ENCODE measurements at places on chromosomes 7 and 10.

GRCh38 chr10:86288695-86289576, 77.7 kb downstream of the GRID1 start:
- no peak for DNase-seq

GRCh38 chr10:78212060-78212785, 178.6 kb downstream of the RPS24 start:
- no peak for DNase-seq

DNA sequence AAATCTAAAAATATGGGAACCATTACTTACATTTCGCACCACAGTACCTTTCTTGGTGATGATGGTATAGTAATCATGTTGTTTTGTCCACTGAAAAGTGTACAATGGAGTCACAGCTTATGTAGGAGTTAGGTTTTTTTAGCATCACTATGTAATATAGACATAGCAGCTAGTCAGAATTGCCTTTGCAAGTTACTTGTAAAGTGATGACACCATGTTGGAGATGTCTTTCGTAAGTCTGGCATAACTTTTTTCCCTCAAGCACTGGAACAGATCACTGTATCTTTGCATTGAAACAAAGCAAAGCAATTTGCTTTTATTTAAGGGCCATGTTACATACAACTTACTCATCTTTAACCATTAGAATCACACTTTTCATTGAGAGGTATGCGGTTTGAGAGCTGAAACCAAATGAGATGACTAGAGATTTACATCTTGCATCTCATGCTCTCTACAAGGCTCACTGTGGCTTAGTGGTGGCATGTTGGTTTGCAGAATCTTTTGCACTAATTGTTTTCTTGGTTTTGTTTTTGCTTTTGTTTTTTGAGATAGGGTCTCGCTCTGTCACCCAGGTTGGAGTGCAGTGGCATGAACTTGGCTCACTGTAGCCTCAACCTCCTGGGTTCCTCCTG, 18.3 kb downstream of the UBN2 start:
- DNase-seq = no peak

DNA sequence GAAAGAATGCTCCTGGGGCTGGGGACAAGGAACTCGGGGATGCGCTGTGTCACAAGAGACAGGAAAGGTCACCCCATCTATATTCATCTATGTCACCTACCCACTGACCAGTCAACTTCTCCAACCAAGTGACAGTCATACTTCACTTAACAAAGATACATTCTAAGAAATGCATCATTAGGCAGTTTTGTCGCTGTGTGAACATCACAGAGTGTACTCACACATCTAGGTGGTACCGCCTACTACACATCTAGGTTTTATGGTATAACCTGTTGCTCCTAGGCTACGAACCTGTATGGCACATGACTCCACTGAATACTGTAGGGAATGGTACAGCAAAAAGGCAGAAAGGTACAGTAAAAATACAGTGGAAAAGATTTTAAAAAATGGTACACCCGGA, 3.8 kb upstream of the ADAM12 start:
- DNase-seq = no peak

- no peak for DNase-seq
Observed at GRCh38 chr7:155230169-155230593, 67.5 kb upstream of the INSIG1 start.

- DNase-seq = no peak
Observed at GRCh38 chr7:21367081-21367480, 60.8 kb upstream of the SP4 start.

- DNase-seq = no peak
Observed at GRCh38 chr10:127887541-127888415, 5.0 kb downstream of the CLRN3 start.

DNA sequence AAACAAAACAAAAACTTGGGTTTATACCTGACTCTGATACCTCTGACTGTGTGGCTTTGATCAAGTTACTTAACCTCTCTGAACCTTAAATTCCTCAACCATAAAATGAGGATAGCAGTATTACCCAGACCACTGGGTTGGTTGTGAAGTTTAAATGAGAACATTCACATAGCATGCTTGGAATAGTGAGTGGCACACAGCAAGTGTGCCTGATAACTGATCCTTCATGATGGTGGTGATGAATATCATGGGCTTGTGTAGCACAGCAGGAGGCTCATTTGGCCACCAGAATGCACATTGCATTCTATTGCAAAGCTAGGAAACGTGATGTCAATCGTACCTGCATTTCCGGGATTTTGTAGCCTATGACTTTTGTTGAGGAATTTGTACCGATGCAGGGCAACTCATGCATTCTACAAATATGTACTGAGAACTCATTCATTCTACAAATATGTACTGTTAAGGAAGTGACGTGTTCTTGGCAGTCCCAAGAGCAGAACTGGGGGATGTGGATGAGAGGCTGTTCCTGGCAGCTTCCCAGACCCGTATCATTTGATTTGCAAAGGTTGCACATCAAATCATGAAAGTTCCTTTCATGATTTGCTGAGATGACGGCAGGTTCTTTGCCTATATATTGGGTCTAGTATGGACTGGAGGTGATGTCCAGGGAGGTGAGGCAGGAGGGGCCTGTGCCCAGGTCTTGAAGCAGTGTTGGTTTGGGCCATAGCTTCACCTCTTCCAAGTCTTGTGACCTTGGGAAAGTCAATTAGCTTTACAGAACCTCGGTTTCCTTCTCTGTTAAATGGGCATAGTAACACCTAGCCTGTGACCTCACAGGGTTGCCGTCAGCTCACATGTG, 94.6 kb upstream of the SMNDC1 start:
- DNase-seq = no peak

DNA sequence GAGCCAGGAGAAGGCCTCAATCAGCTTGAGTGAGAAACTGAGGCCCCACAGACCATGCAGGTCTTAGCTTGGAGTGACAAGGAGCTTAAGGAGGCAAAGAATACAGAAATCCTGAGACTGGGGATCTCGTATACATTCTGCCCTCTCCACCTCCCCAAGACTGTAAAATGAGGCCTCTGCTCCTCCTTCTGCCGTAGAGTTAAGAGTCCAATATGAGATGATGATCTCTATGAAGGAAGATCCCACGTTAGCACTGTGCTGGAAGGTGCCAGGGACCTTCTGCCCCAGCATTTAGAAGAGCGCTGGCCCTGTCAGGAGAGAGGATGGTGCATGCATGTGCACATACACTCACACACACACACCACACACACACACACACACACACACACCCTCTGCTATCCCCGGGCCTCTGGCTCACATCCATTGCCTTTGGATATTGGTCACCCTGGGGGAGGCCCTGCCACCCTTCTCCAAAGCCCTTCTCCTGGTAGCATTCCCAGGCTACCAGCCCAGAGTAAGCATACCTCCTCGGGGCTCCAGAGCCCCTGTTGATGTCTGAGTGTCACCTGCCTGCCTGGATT, 15.0 kb downstream of the ZCCHC24 start:
- DNase-seq = no peak

GRCh38 chr7:44771358-44771757, 22.7 kb downstream of the ZMIZ2 start:
- DNase-seq = no peak

GRCh38 chr7:31758755-31759154, 71.7 kb downstream of the PPP1R17 start:
- no peak for DNase-seq

- no peak for DNase-seq
Observed at GRCh38 chr10:92847202-92847864, 987 bp upstream of the EXOC6 start.

Data from activated CD4-positive, alpha-beta T cell treated with anti-CD3 and anti-CD28 coated beads for 36 hours (primary cell).